ENCODE measurements at places on chromosomes 5 and 9.
A peak's percentile ranks its signal among the peaks of the same experiment; 100 is the strongest.

DNA sequence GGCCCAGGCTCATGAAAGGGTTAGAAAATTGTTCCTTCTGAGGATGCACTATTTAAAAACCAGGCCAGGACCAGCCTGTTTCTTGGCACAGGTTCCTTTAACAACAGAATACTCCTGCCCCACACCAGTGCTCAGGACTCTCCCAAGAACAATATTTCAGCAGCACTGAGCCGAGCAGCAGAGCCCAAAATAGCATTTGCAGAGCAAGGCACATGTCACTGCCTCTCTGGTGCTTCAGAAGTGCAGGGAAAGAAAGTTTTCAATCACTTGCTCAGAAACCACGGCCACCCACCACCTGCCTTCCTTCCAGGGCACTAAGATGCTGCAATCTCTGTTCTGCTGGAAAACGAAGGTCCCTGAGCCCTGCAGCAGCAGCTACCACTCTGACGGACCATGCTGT lies 77.6 kb downstream of the SIL1 start:
- DNase-seq, result no peak

DNA sequence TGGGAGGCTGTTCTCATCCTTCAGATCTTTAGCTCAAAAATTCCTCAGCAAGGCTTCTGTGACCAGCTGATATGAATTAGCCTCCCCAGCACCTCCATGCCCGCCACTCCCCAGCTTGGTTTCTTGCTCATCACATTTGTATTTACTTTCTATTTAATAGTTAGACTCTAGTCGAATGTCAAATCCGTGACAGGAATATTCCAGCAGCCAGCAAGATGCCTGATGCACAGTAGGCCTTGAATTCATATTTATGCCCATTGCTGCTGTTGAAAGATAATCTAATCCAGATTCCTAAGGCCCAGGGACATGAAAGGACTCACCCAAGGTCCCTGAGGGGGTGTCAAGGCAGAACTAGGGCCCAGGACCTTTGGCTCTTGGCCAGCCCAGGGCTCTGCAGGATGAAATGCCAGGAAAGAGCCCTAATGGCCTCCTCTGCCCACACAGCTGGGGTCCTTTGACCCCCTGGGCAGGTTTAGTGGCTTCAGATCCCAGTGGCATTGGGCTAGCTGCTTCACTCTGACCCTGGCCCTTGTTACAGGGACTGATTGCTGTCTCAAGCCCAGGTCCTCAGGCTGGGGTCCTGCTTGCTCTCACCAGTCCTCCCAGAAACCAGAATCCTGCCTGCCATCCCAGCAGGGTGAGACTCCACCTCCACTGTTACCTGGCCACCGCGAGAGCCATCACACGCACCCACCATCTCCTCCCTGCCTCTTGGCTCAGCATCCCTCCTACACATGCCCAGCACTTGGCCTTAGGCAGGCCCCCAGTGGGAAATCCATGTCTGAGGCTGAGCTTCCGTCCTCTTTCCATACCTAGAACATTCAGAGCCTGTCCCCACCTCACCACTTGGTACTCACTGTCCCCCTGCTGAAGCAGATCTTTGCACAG lies 7.3 kb downstream of the CSF1R start:
- DNase-seq, result no peak

GRCh38 chr9:20236676-20237075 lies 385.6 kb downstream of the MLLT3 start:
- DNase-seq, result no peak

DNA sequence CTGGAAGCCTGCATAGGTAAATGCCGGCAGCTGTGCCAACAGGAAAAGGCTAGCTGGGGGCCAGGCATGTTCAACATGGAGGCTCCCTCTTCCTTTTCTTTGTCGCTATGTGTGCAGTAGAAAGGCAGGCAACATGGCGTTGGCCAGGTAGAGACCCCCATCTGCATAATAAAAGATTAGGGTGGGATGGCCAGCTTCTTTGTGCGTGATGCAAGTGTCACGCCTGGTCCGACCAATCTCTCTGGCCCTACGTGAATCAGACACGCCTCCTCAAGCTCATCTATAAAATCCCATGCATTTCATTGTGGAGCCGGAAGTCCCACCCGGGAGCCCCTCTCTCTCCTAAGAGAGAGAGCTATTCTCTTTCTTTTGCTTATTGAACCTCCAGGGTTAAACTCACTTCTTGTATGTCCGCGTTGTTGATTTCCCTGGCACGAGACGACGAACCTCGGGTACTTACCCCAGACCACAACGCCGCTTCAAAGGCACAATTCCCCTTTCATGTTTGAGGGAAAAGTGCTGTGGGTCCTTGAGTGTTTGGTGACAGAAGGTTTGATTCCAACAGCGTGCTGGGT lies 25.0 kb upstream of the C5orf47 start:
- peak; percentile 50 for DNase-seq

- DNase-seq, result peak; percentile 44
Measured at GRCh38 chr5:102306121-102306520, 10.0 kb upstream of the SLCO4C1 start.
